ENCODE measurements at places on chromosomes 13 and 19.

DNA sequence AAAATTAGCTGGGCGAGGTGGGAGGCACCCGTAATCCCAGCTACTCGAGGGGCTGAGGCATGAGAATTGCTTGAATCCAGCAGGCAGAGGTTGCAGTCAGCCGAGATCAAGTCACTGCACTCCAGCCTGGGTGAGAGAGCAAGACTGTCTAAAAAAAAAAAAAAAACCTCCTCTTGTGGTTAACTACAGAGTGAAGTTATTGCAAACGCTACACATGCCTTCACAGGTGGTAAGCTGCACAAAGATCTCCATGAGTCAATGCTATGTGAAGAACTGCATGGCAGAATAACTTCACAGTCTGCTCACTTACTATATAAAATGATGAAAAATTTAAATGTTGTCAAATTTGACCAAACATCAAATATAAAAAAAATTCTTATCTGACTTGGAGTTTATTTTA is 436.8 kb downstream of the FGF14 start:
- no peak for DNase-seq
- no peak overlapping the region for H3K4me3 ChIP-seq
- no peaks in the 10 kb centered on the region for H3K4me1 ChIP-seq
- H3K36me3 ChIP-seq: no peaks in the 10 kb centered on the region
- no peak overlapping the region for H3K27ac ChIP-seq
- H3K27me3 ChIP-seq: no peaks in the 10 kb centered on the region

DNA sequence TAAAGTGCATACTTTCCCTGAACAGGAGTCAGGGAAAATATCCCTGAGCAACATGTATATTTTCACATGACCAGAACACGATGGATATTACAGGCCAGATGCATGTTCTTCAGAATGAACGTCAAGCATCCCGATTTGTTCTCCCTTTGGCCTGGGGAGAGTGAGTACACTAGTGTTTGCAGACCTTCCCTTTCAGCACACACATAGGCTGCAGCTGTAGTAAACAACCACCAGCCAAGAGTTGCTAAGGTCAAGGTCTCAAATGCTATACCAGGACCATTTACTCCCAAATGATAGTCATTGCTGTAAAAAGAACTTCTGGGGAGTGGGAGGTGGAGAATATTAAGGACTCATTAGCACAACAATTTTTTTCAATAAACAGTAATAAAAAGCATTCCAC is 3.0 kb downstream of the KLF12 start:
- no peak for DNase-seq
- H3K27ac ChIP-seq: peak overlapping the region; percentile 91
- H3K4me1 ChIP-seq: peaks cover 56% of the 10 kb centered on the region
- no peaks in the 10 kb centered on the region for H3K27me3 ChIP-seq

GRCh38 chr19:47107953-47108746 is 5.4 kb downstream of the ZC3H4 start:
- peak overlapping the region; percentile 51 for H3K27ac ChIP-seq
- no peak for DNase-seq
- peak overlapping the region; percentile 8 for H3K4me3 ChIP-seq
- peaks cover 8% of the 10 kb centered on the region for H3K36me3 ChIP-seq
- peaks cover 49% of the 10 kb centered on the region for H3K4me1 ChIP-seq

DNA sequence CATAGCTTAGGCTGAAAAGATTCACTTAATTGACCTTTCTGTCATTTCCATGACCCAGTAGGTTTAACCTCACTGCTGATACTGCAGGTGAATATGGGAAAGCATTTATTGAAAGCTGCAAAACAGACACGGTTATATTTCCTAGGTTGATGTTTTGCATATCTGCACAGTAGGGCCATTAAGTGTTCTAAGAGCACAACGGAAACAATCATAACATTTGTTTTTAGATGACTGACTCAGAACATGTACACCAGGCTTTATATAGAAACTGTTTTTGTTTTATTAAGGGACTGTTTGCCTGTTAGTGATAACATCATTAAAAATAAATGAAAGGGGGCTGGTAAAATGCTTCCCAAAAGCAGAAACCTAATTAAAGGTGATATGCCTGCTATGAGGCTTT is 367.8 kb downstream of the DACH1 start:
- H3K36me3 ChIP-seq: no peaks in the 10 kb centered on the region
- no peak overlapping the region for H3K27ac ChIP-seq
- no peaks in the 10 kb centered on the region for H3K4me1 ChIP-seq
- no peak overlapping the region for H3K4me3 ChIP-seq
- H3K27me3 ChIP-seq: no peaks in the 10 kb centered on the region
- DNase-seq: no peak

DNA sequence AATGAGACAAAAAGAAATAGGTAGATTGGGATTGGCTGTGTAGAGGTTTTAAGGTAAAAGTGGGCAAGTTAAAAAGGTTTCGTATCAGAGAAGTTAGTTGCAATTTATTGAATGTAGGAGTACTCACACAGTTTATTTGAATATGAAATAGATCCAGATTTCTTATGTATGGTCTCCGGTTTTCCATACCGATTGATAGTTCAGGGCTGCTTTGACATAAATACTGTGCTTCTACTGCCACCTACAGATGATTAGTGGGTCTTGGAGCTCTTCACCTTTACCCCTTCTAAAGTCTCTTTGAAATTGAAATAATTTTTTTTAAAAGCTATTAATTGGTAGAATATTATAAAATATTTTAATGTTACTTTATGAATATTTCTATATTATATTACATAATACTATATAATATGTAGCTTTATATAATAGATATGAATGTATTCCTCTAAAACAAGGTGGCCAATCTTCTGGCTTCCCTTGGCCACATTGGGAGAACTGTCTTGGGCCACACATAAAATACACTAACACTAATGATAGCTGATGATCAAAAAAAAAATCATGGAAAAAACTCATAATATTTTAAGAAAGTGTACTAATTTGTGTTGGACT is 7.7 kb upstream of the GPR18 start:
- H3K4me3 ChIP-seq: no peak overlapping the region
- H3K36me3 ChIP-seq: no peaks in the 10 kb centered on the region
- no peak overlapping the region for H3K27ac ChIP-seq

GRCh38 chr19:46728208-46728607 is 11.3 kb upstream of the PRKD2 start:
- no peaks in the 10 kb centered on the region for H3K27me3 ChIP-seq
- no peak overlapping the region for H3K27ac ChIP-seq
- no peak overlapping the region for H3K4me3 ChIP-seq
- H3K4me1 ChIP-seq: peaks cover 6% of the 10 kb centered on the region
- DNase-seq: no peak
- peaks cover 68% of the 10 kb centered on the region for H3K36me3 ChIP-seq

- H3K4me1 ChIP-seq: peaks cover 3% of the 10 kb centered on the region
- no peak overlapping the region for H3K27ac ChIP-seq
- H3K36me3 ChIP-seq: no peaks in the 10 kb centered on the region
- H3K4me3 ChIP-seq: no peak overlapping the region
- H3K27me3 ChIP-seq: peaks cover 13% of the 10 kb centered on the region
Observed at GRCh38 chr13:112928972-112929782, 39.8 kb upstream of the MCF2L start.

DNA sequence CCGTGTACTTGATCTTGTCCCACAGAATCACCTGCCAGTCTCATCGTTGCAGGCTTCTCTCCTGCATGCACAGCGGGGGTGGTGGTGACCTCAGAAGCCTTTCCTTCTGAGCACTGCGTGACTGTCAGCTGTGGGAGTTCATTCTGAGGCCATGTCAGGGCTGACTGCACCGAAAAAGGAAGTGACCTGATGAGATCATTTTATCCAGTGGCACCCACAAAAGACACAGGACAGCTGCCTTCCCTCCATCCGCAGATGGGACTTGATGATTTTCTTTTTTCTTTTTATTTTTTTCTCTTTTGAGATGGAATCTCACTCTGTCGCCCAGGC is 89.7 kb downstream of the RAB20 start:
- H3K27ac ChIP-seq: no peak overlapping the region
- no peak overlapping the region for H3K4me3 ChIP-seq
- H3K36me3 ChIP-seq: no peaks in the 10 kb centered on the region
- H3K27me3 ChIP-seq: no peaks in the 10 kb centered on the region
- DNase-seq: no peak
- H3K4me1 ChIP-seq: no peaks in the 10 kb centered on the region

DNA sequence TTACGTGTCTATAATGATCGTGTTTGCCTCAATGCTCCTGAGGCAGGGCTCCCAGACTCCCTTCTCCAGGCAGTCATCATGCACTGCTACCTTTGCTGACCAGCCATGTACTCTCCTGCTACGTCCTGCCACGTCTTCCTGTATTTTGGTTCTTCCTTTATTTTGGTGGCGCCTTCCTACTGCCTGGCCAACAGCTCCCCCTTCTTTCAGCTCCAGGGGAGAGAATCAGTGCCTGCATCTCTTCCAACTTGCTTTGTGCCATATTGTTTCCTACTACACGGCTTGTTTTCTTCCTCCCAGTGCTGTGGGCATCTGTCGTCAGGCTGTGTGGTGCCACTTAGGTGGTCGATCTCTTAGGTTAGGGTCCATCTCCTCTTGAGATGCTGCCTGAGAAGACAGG is 96.2 kb downstream of the FGF9 start:
- H3K27ac ChIP-seq: no peak overlapping the region
- H3K36me3 ChIP-seq: no peaks in the 10 kb centered on the region
- H3K4me3 ChIP-seq: no peak overlapping the region
- no peak for DNase-seq
- H3K27me3 ChIP-seq: no peaks in the 10 kb centered on the region

- no peaks in the 10 kb centered on the region for H3K36me3 ChIP-seq
- no peak for DNase-seq
- H3K4me3 ChIP-seq: no peak overlapping the region
- no peaks in the 10 kb centered on the region for H3K4me1 ChIP-seq
Observed at GRCh38 chr13:31175847-31176532, 14.3 kb upstream of the HSPH1 start.

DNA sequence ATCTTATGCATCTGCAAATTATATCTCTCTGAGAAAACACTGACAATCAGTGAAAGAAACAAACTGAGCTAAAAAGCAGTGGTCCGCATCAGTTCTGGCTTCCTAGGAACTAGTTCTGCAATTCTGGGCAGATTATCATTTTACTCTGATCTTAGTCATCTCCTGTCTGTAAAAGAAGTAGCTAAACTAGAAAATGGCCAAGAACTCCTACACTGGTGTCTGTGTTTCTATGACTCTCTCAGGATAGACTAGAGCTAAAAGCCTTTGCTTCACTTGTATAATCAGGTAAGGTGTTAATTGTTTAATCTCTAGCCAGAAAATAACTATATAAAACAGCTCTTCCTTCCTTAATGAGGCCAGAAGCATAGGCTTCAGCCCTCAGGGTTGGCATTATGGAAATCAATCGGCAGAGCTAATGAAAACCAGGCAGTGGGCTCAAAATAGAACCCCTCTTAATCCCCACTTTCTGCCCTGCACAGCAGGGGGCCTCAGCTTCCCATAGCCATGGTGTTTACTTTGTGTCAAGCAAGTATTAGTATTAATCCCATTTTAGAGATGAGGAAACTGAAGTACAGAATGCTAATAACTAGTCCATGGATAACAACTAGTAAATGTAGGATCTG is 459.2 kb downstream of the FGF14 start:
- no peaks in the 10 kb centered on the region for H3K36me3 ChIP-seq
- DNase-seq: no peak
- H3K4me3 ChIP-seq: no peak overlapping the region
- H3K4me1 ChIP-seq: no peaks in the 10 kb centered on the region
- no peaks in the 10 kb centered on the region for H3K27me3 ChIP-seq

DNA sequence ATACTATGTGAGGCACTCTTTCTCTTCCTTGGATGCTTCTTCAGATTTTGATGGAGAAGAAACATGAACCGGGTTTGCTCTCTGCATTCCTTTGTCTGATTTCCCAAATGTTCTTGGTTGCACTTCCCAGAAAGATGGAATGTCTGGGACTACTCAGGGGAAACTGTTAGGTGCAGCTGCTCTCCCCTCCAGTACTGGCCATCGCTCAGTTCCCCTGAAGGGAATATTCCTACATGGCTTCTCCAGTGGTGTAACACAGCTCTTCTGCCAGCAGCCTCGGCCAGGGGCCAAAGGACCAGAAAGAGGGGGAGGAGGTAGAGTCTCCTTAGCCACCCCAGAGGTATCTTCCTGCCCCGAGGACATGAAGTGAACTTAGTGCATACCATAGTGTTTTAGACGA is 33.5 kb upstream of the SPRY2 start:
- H3K4me1 ChIP-seq: no peaks in the 10 kb centered on the region
- H3K36me3 ChIP-seq: no peaks in the 10 kb centered on the region
- H3K27ac ChIP-seq: no peak overlapping the region
- no peaks in the 10 kb centered on the region for H3K27me3 ChIP-seq

DNA sequence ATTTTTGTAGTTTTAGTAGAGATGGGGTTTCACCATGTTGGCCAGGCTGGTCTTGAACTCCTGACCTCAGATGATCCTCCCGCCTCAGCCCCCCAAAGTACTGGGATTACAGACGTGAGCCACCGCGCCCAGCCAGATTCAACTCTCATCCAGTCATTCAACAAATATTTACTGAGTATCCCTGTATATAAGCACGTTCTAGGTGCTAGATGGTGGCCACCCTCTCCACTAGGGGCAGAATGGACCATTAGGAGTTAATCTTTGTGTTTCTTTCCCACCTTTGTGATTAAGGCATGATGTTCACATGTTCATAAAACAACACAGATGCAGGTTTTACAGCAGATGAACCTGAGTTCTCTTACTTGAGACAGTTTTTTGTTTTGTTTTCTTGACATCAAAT is 7.3 kb downstream of the SHKBP1 start:
- peaks cover 31% of the 10 kb centered on the region for H3K36me3 ChIP-seq
- H3K4me1 ChIP-seq: no peaks in the 10 kb centered on the region
- H3K27ac ChIP-seq: no peak overlapping the region

- H3K4me3 ChIP-seq: no peak overlapping the region
- no peak overlapping the region for H3K27ac ChIP-seq
- no peaks in the 10 kb centered on the region for H3K36me3 ChIP-seq
- no peak for DNase-seq
- H3K27me3 ChIP-seq: no peaks in the 10 kb centered on the region
- H3K4me1 ChIP-seq: no peaks in the 10 kb centered on the region
Observed at GRCh38 chr19:39064405-39064804, 19.8 kb upstream of the ACP7 start.

GRCh38 chr13:29454931-29455481 is 140.5 kb downstream of the SLC7A1 start:
- DNase-seq: no peak
- no peak overlapping the region for H3K4me3 ChIP-seq
- H3K4me1 ChIP-seq: no peaks in the 10 kb centered on the region
- no peak overlapping the region for H3K27ac ChIP-seq
- H3K27me3 ChIP-seq: no peaks in the 10 kb centered on the region

DNA sequence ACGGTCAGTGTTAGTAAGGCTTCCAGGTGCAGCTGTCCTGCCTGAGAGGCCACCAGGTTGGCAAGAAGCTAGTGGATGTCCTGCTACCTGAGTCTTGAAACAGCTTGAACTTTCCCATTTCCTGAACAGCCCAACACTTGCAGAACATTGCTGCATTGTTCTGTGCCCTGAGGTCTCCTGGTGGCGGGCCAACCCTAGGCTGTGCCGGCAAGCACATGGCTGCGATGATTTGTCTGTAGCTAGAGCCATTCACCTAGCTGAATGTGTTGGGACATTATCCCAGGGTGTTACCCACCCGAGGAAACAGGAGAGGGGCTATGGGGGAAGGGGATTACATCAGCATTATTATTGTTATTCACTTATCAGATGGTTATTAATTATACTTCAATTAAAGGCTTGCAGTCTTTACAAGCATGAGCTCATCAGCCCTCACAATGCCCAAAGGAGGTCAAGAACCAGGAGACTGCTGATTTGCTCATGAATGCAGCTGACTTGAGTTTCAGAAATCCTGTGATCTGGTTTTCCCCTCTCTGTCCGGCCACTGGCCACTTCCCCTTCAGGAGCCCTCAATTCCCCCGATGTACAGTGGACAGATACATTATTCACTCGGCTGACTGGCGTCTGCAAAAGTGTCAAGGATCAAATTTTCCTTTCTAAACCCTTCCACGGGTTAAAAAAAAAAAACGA is 187.6 kb upstream of the TSC22D1 start:
- no peak for DNase-seq
- no peak overlapping the region for H3K27ac ChIP-seq
- H3K27me3 ChIP-seq: no peaks in the 10 kb centered on the region
- no peaks in the 10 kb centered on the region for H3K36me3 ChIP-seq
- no peak overlapping the region for H3K4me3 ChIP-seq
